ENCODE measurements at places on chromosomes 7 and 10.
A peak's percentile ranks its signal among the peaks of the same experiment; 100 is the strongest.

DNA sequence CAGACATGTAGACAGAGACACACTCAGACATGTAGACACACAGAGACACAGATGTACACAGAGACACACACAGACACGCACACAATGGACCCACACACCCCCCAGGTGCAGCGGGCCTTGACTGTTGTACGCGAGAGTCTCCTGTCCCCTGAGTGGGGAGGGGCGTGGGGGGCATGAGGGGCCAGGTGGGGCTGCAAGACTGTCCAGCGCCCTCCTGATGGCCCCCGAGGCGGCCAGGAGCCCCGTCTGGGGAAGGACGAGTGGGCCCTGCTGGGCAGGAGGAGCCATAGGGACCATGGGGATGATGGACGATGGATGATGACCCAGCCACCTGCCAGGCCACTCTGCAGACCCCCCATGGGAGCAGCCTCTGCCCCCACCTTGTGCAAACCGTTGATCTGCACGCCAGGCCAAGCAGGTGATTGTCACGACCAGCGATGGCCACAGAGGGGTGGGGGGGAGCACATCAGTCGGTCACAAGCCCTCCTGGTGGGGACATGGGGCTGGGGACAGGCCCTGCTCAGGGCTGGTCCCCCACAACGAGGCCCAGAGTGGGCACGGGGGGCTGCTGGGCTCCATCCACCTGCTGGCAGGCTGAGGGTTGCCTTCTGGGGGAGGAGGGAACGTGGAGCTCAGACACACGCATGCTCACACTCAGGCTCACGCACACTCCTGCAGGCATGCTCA is 11.6 kb downstream of the VENTX start:
- peak; percentile 28 for DNase-seq

DNA sequence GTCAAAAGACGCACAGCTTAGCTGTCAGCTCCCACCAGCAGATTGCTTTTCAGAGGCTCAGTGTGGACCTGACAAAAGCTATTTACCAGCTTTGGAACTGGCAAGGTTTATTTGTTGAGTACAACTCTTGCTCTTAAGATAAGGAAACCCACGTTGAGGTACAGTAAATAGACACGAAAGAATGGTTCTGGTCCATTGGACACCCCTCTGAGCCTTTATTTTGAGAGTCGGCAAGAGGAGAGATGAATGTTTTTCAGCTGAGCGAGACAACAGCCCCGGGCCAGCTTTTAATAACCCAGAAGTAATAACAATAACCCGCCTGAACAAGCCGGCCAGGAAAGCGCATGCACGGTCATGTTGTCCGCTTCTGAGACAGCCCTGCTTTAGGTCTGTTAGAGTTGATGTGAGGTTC is 49.0 kb downstream of the WNT2 start:
- DNase-seq: peak; percentile 27

GRCh38 chr10:61316676-61317265 is 136.4 kb downstream of the TMEM26 start:
- no peak for DNase-seq

GRCh38 chr10:71188201-71188600 is 24.2 kb upstream of the UNC5B start:
- DNase-seq: no peak

DNA sequence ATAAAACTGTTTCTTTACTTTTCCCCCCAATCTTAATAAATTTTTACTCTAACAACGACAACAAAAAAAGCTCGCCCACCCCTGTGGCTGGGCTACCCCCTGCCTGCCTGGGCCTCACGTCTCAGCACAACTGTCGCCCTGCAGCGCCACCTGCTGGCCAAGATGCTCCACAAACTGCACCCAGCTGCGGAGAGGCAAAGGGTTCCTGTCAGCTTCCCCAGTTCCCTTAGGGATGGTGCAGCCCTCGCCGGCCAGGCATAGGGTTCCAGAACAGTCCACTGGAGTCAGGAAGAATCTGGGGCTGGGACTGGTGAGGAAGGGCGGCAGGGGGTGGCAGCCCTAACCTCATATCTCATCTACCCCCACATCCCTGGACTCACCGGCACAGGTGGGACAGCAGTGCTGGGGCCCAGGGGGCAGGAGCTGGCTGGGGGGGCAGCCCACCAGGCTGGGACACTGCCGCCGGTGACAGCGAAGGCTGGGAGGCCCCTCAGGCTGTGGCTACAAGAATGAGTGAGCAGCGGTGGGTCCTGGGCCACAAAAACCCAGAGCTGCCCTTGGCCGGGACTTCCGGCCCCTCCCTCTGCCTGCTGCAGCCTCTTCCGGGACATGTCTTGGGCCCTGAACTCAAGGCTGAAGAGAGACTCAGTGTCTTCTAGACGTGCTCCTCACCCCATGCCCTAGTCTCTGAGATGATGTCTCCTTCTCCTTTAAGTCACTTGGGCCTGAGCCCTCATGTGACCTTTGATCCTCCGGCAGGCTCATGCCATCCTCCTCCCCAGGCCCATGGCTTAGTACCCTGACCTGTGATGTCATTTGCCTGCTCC is 21.2 kb downstream of the ATP6V1F start:
- peak; percentile 42 for DNase-seq

GRCh38 chr10:79221110-79222051 is 125.9 kb upstream of the PPIF start:
- DNase-seq: no peak

GRCh38 chr7:97847791-97848190 is 24.4 kb downstream of the ASNS start:
- no peak for DNase-seq

DNA sequence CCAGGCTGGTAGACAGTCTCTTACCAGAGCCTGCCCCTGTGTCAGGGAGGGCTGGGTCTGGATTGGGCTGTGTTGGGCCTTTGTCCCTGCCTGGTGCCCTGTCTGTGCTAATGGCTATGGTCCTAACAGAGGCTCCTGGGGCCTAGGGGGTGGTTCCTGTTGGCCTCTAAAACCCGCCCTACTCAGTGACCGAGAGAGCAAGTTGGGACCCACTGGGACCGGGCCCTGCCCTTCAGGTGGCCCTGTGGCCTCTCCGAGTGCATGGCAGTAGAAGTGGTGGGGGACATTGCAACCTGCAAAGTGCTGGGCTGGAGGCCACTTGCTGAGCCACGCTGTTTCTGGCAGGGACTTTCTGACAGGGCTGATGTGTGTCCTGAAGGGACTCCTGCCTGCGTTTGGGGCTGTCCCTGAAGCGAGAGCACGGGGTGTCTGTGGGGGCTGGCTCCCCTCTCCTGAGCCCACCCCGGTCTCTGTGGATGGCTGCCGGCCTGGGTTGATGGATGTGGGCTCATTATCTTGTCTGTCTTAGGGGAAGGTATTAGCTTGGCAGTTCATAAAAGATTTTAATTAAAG is 56.2 kb downstream of the GLRX3 start:
- DNase-seq: no peak

- DNase-seq: peak; percentile 49
These were observed 19.1 kb upstream of the ARMS2 start for GRCh38 chr10:122435212-122435827.

DNA sequence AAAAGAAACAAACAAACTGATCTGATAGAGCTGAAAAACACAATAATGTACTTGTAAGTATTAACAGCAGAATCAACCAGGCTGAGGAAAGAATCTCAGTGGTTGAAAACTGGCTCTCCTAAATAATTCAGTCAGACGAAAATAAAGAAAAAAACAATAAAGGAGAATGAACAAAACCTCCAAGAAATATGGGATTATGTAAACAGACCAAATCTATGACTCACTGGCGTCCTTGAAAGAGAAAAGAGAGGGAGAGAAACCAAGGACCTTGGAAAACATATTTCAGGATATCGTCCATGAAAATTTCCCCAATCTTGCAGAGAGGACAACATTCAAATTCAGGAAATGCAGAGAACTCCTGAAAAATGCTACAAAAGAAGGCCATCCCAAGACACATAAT is 62.9 kb downstream of the FBXL13 start:
- no peak for DNase-seq

- DNase-seq: no peak
These were observed 117.9 kb downstream of the NKX6-2 start for GRCh38 chr10:132668048-132668394.

GRCh38 chr10:7606951-7607404 is 59.8 kb downstream of the ITIH5 start:
- no peak for DNase-seq

DNA sequence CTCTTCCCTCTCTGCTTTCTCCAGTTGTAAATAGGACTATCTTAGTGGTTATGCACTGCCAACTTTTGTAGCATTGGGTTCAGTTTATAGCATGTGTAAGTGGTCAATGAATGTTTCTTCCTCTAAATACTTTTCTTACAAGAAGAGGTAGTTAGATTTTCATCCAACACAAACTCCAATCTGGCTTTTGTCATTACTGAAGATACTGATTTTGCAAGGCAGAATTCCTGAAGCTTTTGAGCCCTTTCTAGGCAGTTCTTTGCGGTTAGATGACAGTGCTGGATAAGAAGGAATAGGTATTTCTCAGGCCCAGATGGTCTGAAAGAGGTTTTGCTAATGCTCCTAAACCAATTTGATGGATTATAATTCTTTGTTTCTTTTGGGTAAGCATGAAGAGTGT is 60.5 kb downstream of the BICC1 start:
- DNase-seq: no peak

DNA sequence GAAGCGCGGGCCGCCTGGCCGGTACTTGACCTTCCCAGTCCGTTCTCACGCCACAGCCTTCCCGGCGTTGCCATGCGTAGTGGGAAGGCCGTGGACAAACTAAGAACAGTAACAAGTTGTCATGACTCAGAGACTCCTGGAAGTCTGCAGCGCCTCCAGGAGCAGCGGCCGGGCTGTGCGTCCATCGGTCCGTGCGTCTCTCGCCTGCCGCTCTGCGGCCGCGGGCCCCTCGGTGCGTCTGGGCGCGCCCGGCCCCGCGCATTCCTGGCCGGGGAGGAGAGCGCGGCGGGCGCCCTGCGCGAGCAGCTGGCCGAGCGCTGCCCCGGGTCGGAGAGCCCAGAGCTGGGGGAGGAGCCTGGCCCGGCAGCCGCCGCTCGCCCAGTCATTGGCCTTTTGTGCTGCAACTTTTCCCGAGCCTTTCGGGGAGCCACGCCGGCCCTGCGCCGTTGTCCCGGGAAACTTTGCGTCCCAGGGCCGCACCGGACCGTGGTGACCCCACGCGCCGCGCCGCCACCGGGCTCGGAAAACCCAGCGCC is 123.7 kb downstream of the TACC2 start:
- peak; percentile 76 for DNase-seq

- no peak for DNase-seq
These were observed 42.1 kb upstream of the EMX2 start for GRCh38 chr10:117500456-117500855.

- no peak for DNase-seq
These were observed 966.1 kb upstream of the SORCS1 start for GRCh38 chr10:108130575-108130974.

DNA sequence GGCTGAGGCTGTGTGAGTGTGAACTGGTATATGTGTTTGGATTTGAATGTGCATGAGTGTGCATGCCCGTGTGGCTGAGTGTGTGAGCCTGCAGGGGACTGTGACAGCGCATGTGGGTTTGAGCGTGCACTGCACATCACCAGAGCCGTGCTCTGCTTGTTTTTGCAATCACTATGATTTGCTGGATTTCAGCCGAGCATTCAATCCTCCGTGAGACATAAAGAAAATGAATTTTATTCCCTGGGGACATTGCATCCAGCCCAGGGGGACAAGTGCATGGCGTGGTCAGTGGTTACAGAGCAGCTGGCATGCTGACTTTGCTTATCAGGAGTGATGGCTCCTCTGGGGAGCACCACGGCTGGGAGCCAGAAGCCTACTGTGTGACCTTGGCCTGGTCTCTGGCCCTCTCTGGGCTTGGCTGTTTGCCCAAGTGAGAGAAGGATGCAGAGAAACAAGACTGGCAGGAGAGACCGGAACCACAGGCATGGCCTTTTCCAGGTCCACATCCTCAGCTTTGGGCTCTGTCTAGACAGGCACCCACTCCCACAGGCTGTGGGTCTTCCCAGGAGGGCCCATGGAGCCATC is 160.2 kb upstream of the UNC5B start:
- DNase-seq: no peak

GRCh38 chr7:158816995-158817394 is 12.3 kb downstream of the ESYT2 start:
- DNase-seq: no peak

DNA sequence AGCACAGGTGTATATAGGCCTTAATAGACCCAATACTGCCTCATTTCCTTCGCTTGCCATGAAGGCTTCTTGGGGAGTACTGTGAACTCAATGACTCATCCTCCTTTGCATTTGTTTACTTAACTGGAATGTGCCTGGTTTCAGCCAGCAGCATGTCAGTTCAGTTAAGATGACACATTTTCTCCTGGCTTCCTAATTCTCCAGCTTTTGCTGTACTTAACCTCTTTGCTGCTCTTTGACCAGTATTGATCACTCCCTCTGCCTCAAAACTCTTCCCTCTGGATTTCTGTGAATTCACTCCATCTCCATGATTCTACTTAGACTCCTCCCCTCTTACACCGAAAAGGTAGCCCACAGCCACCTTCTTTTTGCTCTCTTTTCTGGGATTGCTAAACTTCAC is 135.7 kb downstream of the MAGI2 start:
- no peak for DNase-seq

- no peak for DNase-seq
These were observed 174.5 kb downstream of the AHR start for GRCh38 chr7:17472939-17473338.

DNA sequence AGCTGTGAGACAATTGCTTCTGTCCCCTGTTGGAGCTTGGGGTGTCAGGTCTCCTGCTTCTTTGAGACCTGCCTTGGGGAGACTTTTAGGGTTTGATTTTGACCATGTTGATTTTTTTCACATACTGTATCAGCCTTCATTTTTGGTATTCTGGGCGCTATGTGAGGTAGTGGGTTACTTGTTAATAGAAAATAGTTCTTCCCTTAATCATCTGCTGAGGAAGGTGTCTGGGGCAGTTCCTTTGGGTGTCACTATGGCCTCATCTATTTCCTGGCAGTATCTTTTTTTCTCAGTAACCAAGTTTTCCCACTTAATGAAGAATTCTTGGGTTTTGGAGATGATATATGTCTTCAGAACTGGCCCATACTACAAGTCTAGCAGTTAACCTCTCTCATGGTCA is 4.6 kb upstream of the NOLC1 start:
- DNase-seq: no peak

- DNase-seq: no peak
These were observed 13.3 kb downstream of the LRIT2 start for GRCh38 chr10:84212014-84212413.

DNA sequence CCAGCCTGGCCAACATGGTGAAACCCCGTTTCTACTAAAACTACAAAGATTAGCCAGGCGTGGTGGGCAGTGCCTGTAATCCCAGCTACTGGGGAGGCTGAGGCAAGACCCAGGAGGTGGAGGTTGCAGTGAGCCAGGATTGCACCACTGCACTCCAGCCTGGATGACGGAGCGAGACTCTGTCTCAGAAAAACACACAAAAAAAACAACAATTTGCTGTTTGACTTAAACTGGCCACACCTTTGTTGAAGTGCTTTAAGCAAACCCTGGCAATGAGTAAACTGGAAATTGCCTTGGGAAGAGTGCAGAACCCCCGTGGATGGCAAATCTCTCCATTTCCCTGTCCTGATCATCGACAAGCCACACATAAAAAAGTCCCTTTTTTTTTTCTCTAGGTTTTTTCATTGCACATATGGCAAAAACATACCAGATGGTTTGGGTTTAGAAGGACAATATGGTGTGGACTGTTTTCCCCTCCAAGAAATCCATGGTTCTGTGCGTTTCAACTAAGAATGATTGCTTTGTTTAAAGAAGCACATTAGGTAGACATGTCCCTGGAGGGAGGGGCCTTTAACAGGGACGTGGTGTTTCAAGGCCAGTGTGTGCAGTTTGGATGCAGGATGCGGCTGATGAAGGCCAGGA is 76.9 kb downstream of the NRP1 start:
- no peak for DNase-seq
